ENCODE measurements at places on chromosomes 16 and 17. TPM values are rescaled to one million over a fixed set of nuclear protein-coding genes. Genes with fewer than 3 reads are reported as not detected.

DNA sequence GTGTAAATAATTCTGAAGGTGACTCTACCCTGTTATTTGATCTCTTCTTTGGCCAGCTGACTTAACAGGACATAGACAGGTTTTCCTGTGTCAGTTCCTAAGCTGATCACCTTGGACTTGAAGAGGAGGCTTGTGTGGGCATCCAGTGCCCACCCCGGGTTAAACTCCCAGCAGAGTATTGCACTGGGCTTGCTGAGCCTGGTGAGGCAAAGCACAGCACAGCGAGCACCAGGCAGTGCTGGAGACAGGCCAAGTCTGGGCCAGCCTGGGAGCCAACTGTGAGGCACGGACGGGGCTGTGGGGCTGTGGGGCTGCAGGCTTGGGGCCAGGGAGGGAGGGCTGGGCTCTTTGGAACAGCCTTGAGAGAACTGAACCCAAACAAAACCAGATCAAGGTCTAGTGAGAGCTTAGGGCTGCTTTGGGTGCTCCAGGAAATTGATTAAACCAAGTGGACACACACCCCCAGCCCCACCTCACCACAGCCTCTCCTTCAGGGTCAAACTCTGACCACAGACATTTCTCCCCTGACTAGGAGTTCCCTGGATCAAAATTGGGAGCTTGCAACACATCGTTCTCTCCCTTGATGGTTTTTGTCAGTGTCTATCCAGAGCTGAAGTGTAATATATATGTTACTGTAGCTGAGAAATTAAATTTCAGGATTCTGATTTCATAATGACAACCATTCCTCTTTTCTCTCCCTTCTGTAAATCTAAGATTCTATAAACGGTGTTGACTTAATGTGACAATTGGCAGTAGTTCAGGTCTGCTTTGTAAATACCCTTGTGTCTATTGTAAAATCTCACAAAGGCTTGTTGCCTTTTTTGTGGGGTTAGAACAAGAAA, 5.1 kb downstream of the STH start:
- no peak for DNase-seq

GRCh38 chr17:20225162-20226115, 216.3 kb downstream of the SPECC1 start:
- no peak for DNase-seq

DNA sequence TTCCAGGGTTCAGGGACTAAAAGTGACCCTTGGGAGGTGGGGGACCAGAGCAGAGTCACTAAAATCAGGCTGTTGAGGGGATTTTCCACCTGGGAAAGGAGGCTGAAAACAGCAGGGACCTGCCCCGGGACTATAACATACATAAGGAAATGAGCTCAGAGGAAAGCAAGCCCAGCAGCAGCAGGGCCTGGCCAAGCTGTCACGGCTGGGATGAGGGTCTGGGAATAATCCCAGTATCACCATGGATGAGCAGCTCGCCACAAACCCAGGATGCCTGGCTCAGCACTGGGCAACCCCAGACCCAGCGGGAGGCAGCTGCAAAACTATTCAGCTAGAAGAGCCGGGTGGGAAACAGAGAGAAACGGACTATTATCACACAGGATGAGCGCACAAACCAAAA, 72.4 kb downstream of the RPH3AL start:
- DNase-seq = no peak

- no peak for DNase-seq
Measured at GRCh38 chr16:11254913-11255736, 879 bp downstream of the SOCS1 start.

GRCh38 chr17:45965812-45966211, 33.2 kb upstream of the STH start:
- DNase-seq = no peak

DNA sequence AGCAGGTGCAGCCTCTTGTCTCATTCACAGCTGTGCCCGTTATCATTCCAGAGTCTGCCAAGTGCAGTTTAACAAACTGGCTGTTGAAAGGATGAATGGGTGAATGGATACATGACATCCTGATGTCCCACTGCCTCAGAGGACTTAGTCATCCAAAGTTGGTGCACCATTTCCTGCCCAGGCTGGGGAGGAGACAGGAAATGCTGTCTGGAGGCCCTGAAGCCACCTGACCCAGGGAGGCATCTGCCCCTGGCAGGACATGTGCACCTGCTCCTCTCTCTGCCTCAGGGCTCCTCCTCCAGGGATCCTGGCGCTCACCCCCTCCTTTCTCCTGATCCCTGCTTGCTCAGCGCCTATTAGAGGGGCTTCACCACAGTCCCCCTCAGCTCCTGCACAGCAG, 1.8 kb upstream of the CD300C start:
- DNase-seq = no peak

DNA sequence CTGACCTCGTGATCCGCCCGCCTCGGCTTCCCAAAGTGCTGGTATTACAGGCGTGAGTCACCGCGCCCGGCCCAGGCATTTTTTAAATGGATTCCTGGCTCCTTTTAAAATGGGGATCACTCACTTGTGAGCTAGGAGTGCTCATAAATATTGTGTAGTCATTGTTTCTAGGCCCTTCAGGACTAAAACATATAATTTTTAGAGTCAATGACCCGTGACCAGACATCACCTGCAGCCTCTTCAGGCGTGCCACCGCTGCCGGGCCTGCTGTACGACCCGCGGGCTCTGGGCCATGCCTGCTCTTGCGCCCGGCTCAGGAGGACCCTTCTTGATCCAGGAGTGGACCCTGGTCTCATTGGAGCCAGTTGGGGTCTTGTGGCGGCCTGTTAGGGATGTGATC, 30.8 kb downstream of the EFCAB5 start:
- DNase-seq = no peak

GRCh38 chr17:49487183-49487582, 7.9 kb upstream of the NGFR start:
- DNase-seq = no peak

DNA sequence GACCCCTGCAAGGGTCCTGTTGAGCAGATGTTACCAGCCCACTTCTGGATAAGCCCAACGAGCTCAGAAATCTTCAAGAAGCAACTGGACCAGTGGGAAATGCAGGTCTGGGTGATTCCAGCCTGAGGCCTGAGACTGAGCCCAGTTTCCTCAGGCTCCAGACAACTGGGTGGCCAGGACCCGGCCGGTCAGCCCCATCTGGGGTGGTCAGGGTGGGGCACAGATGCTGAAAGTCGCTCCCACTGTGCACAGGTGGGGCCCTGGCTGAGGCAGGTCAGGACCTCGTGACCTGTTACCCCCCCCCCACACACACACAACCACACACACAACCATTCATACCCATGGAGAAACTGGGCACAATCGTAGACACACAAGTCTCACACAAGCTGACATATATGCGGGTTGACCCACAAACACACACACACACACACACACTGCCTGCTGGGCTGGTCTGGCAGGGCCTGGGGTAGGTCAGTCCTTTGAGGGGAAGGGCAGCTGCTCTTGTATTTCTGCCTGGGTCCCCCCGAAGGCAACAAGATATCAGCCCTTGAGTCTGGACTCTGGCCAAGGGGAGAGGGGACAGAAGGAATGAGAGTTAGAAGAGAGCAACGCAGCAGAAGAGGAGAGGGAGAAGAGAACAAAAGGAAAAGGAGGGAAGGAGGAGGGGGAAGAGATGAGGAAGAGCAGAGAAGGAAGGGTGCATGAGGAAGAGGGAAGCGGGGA, 99.0 kb upstream of the CDH5 start:
- peak; percentile 50 for DNase-seq

DNA sequence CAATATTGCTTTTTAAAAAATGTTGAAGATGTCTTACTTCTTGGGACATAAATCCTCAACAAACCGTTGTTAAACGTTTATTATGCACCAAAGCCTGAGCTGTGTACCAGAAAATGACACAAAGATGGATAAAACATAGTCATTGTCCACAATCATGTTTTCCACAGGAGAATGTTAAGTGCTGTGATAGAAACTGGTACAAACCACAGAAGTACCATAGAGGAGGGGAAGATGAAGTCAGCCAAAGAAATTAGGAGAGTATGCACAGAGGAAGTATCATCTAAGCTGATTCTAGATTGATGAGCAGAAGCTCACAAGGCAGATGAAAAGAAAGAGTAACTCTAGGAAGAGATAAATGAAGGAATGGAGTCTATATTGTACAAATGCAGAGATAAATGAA, 142.6 kb upstream of the HLF start:
- no peak for DNase-seq

The TK1 gene
- total RNA-seq = 2.2 TPM

The RAB26 gene
- total RNA-seq = 0.31 TPM

The HSD17B2 gene
- total RNA-seq = not detected

The CHST5 gene
- total RNA-seq = 0.16 TPM

All from right atrium auricular region (tissue), 2 donors.